ENCODE measurements at places on chromosomes 7 and 10. TPM values are rescaled to one million over a fixed set of nuclear protein-coding genes. Genes with fewer than 3 reads are reported as not detected.

Gene SUV39H2
- total RNA-seq, result 8.8 TPM

Gene RAPGEF5
- total RNA-seq, result 48.6 TPM

Gene C10orf53
- not detected for total RNA-seq

Gene OPTN
- 29.6 TPM for total RNA-seq

Gene ANKRD7
- not detected for total RNA-seq

Gene MRLN
- not detected for total RNA-seq

Gene C10orf90
- total RNA-seq, result 0.12 TPM

Gene ZNF853
- total RNA-seq, result 0.24 TPM

Gene NUPR2
- 0.32 TPM for total RNA-seq

Gene TDRD1
- not detected for total RNA-seq

Gene SLC26A3
- total RNA-seq, result 0.44 TPM

Gene SLIT1
- 0.16 TPM for total RNA-seq

Gene UNCX
- total RNA-seq, result not detected

Gene TMEM236
- 0.16 TPM for total RNA-seq

Gene OR2A42
- total RNA-seq, result not detected

Gene ANKRD61
- total RNA-seq, result not detected

Gene MCM7
- total RNA-seq, result 53.0 TPM

Gene SLC16A12
- 0.08 TPM for total RNA-seq

Gene AQP1
- 42.3 TPM for total RNA-seq

Gene HOXA2
- total RNA-seq, result 1.1 TPM

Gene PRRT4
- 1.3 TPM for total RNA-seq

Gene CALHM3
- total RNA-seq, result not detected

Gene LDB3
- total RNA-seq, result 0.56 TPM

Gene MOSPD3
- 23.2 TPM for total RNA-seq

Gene BHLHA15
- 0.76 TPM for total RNA-seq

Gene ETV1
- total RNA-seq, result 3.3 TPM

Gene IKZF5
- total RNA-seq, result 7.7 TPM

Gene FOXI2
- total RNA-seq, result 0.32 TPM

Gene CDC123
- total RNA-seq, result 65.0 TPM

Gene WDFY4
- 1.6 TPM for total RNA-seq

Gene SSC4D
- total RNA-seq, result 0.92 TPM

Gene RADIL
- total RNA-seq, result 0.20 TPM

Gene SLC18A2
- total RNA-seq, result 0.12 TPM

Gene HOXA6
- total RNA-seq, result 1.7 TPM

Gene CYP3A5
- total RNA-seq, result 26.4 TPM
